ENCODE measurements at places on chromosomes 3 and 15.

- peak; percentile 41 for DNase-seq
These were observed 27.6 kb upstream of the NPHP3 start for GRCh38 chr3:132749786-132750185.

- DNase-seq: no peak
These were observed 84.0 kb downstream of the ATP13A4 start for GRCh38 chr3:193470710-193471109.

DNA sequence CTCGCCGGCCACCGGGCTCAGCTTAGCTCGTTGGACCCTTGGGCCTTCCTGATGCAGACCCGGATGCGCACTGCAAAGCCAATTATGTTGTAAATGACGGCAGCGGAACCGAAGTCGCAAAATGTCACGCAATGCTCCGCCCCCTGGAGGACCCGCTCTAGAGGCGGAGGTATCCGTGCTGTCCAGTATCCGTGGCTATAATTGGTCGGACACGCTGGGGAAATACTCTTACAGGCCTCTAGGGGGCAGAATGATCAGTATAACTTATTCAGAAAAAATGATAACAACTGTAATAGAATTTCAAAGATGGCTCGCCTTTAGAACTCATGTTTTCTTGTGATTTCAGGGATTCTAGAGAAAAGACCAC, at the start of gene PRR23B:
Gene PRR23B (minus strand): TSS at position 59 of the 367 bp plus-strand sequence. CDS start 265 bp downstream, outside the sequence.
- DNase-seq: no peak

GRCh38 chr15:32872621-32873283, 154.9 kb downstream of the GREM1 start:
- peak; percentile 53 for DNase-seq

GRCh38 chr3:138396752-138397410, 37.5 kb upstream of the ESYT3 start:
- no peak for DNase-seq

GRCh38 chr15:57476533-57476975, 100.2 kb downstream of the CGNL1 start:
- DNase-seq: peak; percentile 67

DNA sequence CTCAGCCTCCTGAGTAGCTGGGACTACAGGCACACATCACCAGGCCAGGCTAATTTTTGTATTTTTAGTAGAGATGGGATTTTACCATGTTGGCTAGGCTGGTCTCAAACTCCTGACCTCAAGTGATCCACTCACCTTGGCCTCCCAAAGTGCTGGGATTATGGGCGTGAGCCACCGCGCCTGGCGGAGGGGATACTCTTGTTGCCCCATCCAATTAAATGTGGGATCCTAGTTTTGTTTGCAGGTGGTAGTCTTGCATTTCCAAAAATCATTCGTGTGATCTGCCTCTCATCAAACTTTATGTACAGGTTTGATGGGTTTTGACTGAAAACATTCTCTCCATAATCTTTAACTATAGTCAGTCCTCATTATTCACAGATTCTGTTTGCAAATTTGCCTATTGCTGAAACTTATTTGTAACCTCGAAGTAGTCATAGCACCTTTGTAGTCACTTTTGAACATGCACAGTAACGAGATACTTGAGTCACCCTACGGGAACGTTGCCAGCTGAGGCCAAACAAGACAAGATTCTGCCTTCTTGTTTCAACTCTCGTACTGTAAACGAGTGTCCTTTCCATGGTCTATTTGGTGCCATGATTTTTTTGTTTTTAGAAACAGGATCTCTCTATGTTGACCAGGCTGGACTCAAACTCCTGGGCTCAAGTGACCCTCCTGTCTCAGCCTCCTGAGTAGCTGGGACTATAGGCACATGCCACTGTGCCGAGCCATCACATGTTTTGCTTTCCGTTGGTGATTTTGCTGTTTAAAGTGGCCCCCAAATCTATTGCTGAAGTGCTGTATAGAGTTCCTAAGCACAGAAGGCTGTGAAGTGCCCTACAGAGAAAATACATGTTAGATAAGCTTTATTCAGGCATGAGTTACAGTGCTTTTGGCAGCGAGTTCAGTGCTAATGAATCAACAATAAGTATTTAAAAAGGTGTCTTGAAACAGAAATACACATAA, 8.1 kb upstream of the MAPK6 start:
- DNase-seq: peak; percentile 74

DNA sequence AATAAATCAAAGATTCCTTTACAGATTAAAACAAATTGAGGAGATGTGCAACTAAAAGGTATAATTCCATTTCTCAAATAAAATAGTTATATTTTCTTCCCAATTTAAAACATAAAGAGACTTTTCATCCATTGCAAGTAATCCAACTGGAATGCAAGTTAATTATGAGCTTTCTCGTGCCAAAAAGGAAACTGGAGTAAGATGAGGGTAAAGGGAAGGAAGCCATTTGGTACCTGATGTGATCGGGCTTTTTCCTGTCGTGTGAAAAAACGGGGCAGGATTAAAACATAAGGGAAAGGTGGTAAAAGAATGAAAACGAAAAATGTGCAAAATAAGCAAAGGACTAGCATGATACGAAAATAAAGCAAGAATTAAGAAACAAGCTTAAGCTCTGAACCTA, 41.8 kb upstream of the XXYLT1 start:
- no peak for DNase-seq

GRCh38 chr3:161042023-161042501, 63.1 kb downstream of the B3GALNT1 start:
- DNase-seq: no peak

GRCh38 chr3:72973031-72973723, 23.4 kb upstream of the PPP4R2 start:
- no peak for DNase-seq

GRCh38 chr15:26572602-26573350, 200.1 kb downstream of the GABRB3 start:
- DNase-seq: no peak

GRCh38 chr3:177811112-177811511, 613.8 kb upstream of the TBL1XR1 start:
- no peak for DNase-seq

- DNase-seq: peak; percentile 5
These were observed 4.0 kb downstream of the RNF13 start for GRCh38 chr3:149816986-149817385.

GRCh38 chr3:149145974-149146373, 16.5 kb downstream of the HPS3 start:
- DNase-seq: no peak

- peak; percentile 33 for DNase-seq
These were observed 826 bp downstream of the SHC4 start for GRCh38 chr15:48962662-48963523.

DNA sequence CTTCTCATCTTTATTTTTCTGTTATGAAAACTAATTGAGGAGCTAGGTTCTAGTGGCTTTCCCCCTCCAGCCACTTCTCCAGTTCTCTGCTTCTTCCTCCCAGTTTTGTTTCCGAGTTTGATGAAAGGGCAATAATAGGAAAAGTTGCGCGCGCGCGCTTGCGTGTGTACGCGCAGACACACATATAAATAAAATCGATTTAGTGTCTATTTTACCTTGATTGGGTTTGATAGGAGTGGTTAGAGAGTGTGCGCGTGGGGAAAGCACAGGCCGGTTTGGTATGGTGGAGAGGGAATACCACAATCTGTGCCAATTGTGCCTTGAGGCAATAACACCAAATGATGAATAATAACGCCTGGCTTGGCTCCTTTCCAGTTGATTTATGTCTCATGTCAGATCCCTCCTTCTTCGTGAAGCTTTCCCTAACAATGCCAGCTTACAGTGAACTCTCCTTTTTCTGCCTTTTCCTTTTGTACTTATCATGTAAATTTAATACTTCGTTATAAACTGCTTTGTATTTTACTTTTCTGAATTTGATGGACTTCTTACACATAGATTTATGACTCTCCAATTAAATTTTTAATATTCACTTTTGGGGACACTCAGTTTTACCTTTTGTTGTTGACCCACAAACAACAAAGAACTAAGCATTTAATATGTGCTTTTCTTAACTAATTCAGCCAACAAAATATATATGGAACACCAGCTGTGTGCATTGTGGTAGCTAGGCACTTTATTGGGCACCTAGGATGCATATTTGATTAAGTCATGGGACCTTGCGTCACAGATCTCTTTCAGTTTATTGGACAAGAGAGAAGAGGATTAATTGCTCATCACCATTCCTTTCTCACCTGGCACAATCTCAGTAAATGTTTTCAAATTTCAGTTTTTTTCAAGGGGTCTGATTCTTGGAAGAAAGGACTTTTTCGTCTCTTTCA, 1.7 kb downstream of the TIPARP start:
- DNase-seq: peak; percentile 89

DNA sequence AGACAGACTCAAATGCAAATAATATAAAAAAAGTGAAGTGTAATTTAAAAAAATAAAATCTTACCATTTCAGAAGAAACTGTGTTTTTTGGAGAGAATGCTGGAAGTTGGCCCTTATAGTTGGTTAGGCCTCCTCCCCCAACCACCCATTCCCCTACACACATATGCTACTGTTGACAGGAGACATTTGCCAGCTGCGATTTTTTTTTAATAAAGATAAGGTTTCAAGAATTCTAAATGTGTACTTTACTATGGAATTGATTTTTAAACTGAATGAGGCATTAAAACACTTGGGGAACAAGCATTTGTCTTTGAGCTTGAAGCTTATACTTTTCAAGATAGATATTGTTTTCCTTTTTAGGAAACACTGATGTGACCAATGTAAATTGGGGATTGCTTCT, 4.4 kb upstream of the SSR3 start:
- no peak for DNase-seq

DNA sequence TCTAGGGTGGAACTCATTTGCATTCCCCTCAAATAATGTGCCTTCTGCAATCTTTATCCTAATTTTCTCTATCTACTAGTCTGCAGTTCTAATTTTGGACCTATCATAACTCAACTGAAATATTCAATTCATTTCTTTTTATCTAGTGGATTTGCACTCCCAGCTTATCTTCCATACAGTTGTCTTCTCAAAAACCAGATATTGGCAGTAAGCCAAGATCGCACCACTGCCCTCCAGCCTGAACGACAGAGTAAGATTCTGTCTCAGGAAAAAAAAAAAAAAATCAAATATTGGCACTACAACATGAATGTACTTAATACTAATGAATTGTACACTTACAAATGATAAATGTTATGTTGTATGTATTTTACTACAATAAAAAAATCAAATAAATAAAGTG, 18.0 kb upstream of the CHMP2B start:
- DNase-seq: no peak

DNA sequence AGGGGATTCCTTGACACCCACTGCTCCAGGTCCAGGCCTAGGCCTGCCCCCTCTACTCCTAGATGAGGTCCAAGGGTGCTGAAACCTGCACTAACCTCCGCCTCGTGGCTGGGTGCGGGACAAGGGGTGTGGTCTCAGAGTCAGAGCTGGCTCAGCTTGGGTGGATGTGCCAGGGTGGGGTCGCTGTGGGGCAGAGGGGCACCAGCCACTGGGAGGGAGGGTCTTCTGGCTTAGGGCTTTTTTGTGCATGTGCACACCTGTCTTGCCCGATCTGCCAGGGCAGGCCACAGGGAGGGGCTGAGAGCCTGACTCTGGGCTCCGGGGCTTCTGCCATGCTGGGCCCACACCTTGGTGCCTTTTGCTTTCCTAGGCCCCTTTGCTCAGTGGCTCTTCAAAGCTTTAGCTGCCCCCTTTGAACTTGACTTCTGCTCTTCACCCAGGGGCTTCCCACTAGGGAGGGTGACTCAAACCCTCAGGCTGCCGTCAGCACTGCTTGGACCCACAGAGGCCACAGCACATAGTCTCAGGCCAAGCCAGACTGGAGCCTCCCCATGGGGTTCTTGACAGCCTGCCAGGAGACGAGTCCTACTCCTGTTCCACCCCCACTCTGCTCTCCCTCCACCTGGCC, 73.0 kb downstream of the KLF13 start:
- DNase-seq: peak; percentile 45

GRCh38 chr3:85589145-85589544, 630.4 kb downstream of the CADM2 start:
- peak; percentile 94 for DNase-seq

DNA sequence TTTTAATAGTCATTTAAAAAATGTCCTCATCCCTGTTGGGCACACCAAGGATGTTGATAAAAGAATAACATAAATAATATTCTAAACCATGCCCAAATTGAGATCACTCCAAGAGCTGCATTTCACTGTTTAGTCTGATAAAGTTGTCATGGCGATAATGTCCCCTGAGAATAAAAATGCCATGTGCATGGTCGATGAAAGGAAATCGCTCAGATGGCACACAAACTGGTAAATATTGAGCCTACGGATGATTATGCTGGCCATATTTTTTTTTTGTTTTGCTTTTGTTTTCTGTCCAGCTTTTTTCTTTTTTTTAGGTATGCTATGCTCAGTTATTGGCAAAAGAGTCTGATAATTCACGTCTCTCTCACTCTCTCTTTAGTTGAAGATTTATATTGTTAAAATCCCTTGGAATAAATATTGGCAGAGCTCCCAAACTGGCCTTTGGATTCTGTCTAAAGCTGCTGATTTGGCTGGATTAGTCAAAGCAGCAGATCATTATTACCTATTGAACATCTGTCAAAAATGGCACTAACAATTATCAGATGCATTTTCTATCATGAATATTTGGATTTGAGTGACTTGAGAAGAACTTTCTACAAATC, 643.8 kb downstream of the SQOR start:
- no peak for DNase-seq

DNA sequence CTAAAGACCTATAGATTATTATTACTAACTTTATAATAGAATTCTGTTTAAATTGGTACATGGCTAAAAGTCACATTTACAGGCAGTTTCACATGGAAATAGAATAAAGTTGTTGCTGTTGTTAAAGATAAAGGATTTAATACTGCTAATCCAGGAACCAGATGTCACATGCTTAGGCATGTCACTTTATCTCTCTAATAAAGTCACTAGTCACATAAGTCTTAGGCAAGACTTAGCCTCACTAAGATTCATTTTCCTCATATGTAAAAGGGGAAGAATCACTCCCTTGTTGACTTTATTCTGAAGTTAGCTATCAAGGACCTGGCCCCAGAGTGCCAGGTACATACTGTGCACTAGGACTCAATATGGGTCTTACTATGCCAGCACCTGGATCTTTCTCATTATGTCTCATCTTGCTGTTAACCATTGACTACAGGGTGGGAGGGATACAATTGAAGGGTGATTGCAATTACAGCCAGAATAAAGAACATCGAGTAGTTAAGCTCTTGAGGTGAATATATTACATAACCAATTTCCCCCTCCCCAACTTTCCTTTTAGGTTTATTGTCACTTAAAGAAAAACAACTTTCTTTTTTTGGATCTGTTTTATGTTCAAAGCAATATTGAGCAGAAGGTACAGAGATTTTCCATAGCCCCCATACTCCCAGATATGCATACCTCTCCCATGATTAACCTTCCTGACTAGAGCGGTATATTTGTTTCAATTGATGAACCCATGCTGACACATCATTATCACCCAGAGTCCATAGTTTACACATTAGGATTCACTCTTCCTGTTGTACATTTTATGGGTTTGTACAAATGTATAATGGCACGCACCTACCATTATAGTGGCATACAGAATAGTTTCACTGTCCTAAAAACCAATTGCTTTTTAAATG, 36.6 kb downstream of the LNP1 start:
- DNase-seq: no peak

- DNase-seq: no peak
These were observed 44.6 kb upstream of the SLC25A36 start for GRCh38 chr3:140896997-140897396.

GRCh38 chr3:46282041-46282440, 39.8 kb downstream of the CCR3 start:
- DNase-seq: no peak

All from fibroblast of upper back skin (primary cell).